Thyroid gland (tissue), 4 donors: ENCODE measurements at places on chromosomes 11 and 22. TPM values are rescaled to one million over a fixed set of nuclear protein-coding genes. Genes with fewer than 3 reads are reported as not detected.

Gene RAPSN
- total RNA-seq = not detected

Gene SLCO2B1
- 52.8 TPM for total RNA-seq

DNA sequence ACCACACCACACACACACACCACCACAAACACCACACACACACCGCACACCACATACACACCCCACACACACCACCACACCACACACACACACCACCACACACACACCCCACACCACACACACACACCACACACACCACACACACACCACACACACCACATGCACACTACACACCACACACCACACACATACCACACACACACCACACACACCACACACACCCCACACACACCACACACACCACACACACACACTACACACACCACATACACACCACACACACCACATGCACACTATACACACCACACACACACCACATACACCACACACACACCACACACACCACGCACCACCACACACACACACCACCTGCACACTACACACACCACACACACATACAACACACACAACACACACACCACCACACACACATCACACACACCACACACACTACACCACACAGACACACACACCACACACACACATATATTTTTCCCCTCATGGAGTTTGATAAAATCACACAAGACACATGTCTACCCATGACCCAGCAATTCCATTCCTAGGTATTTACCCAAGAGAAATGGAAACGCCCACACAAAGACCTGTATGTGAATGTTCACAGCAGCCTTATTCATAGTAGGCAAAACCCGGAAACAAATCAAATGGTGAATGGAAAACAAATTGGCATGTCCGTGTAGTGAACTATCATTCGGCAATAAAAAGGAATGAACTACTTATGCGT is 14.3 kb downstream of the CD5 start:
- H3K4me1 ChIP-seq = no peaks in the 10 kb centered on the region
- no peak for DNase-seq

- no peak overlapping the region for H3K27ac ChIP-seq
- no peaks in the 10 kb centered on the region for H3K27me3 ChIP-seq
- no peak overlapping the region for H3K4me3 ChIP-seq
- H3K36me3 ChIP-seq = no peaks in the 10 kb centered on the region
Observed at GRCh38 chr11:132200353-132200936, 830.0 kb downstream of the NTM start.

DNA sequence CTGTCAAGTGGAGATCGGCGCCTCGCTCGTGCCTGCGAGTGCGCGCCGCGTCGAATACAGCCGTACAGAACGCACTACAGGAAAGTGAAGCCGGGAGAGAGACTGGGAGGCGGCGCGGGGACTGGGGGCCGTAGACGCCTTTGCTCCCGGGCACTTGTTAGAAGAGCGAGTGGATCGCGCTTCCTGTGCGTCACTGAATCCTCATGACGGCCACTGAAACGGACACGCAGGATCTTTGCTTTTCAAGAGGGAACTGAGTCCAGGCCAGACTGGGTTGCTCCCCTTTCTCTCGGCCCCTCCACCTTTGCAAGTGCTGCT is 314 bp downstream of the RIC8A start:
- H3K4me1 ChIP-seq = peaks cover 32% of the 10 kb centered on the region
- peaks cover 35% of the 10 kb centered on the region for H3K36me3 ChIP-seq
- H3K27ac ChIP-seq = peak overlapping the region; percentile 57

DNA sequence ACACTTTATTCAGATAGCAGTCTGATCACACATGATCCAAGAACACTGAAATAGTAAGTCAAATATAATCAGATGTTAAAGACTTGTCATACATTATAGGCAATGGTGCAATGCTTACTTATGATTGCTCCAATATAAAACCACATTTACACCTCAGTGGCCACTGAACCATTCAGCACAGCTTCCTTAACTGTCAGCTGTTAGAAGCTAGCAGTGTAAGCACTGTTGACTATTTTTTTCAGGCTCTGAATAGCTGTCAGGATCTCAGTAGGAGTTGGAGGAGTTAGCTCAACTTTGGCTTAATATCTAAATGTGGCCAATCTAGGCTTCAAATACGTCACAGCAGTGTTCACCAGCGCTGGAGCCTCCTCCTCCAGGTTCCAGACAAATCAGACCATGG is 36.6 kb downstream of the METTL15 start:
- H3K4me3 ChIP-seq = no peak overlapping the region
- DNase-seq = no peak
- H3K27ac ChIP-seq = no peak overlapping the region
- no peaks in the 10 kb centered on the region for H3K36me3 ChIP-seq
- no peaks in the 10 kb centered on the region for H3K27me3 ChIP-seq

- H3K4me3 ChIP-seq = no peak overlapping the region
- no peak for DNase-seq
- H3K27ac ChIP-seq = no peak overlapping the region
- no peaks in the 10 kb centered on the region for H3K27me3 ChIP-seq
- no peaks in the 10 kb centered on the region for H3K36me3 ChIP-seq
Observed at GRCh38 chr11:84747871-84748270, 879.3 kb downstream of the DLG2 start.

DNA sequence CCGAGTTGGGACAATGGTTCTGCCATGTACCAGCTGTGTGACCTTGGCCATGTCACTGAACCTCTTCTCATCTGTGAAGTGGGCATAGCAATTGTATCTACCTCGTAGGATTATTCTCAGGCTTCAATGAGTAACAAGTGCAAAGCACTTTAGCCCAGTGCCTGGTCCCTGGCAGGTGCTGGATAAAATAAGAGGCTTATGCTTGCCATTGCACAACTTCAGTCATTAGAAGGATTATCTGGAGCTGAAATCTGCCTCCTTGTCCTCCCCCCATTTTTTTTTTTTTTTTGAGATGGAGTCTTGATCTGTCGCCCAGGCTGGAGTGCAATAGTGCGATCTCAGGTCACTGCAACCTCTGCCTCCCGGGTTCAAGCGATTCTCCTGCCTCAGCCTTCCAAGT is 7.2 kb downstream of the SMTNL1 start:
- no peak overlapping the region for H3K4me3 ChIP-seq
- H3K27me3 ChIP-seq = no peaks in the 10 kb centered on the region
- H3K27ac ChIP-seq = no peak overlapping the region
- no peak for DNase-seq
- no peaks in the 10 kb centered on the region for H3K36me3 ChIP-seq
- H3K4me1 ChIP-seq = no peaks in the 10 kb centered on the region

DNA sequence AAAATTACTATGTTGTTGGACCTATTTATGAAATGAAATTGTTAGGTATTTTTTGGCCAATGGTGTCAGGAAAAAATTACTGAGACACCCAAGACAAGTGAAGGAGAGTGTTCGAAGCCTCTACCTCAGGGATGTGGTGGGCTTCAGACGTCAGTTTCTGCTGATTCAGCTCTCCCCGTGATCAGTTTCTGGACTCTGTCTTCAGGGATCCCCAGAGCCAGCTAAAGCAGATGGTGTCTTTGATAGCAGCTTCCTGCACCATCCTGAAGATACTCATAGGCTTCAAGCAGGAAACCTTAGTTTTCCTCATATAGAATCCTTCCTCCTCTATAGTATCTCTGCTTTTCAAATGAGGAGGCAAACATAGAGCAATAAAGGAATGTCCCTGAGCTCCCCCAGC is 7.4 kb downstream of the CD248 start:
- no peak overlapping the region for H3K4me3 ChIP-seq
- DNase-seq = no peak
- no peaks in the 10 kb centered on the region for H3K27me3 ChIP-seq
- H3K27ac ChIP-seq = no peak overlapping the region
- no peaks in the 10 kb centered on the region for H3K36me3 ChIP-seq
- peaks cover 12% of the 10 kb centered on the region for H3K4me1 ChIP-seq

DNA sequence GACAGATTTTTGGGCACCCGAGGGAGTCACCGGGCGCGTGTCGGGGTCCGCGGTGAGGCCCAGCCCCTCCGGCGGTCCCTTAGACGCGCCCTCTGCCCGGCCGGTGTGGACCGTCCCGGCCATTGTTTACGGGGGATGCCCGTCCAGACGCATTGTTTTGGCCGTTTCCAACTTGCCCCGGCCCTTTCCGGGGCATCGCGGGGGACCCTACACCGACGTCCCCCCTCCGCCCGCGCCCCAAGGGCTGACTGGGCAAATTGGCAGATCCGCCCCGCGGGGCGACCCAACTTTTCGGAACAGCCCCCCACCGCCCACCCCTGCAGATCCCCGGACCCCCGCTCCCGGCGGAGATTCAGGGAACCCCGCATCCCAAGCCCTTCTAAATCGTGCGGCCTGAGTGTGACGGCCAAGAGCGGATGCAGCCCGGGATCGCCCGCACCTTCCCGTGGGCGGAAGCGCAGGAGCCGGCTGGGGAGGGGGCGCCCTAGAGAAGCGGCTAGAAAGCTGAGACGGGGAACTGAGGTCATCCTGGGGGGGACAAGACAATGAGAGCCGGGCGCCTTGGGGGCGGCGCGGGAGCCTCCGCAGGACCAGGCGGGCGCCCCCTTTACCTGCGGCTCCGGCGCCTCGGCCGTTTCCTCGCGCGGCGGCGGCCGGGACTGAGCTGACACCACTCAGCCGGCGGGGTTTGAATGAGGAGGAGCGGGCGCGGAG is 17.1 kb upstream of the CCT8L2 start:
- H3K27ac ChIP-seq = no peak overlapping the region
- no peaks in the 10 kb centered on the region for H3K36me3 ChIP-seq
- H3K4me3 ChIP-seq = no peak overlapping the region
- no peaks in the 10 kb centered on the region for H3K27me3 ChIP-seq
